Ecto neural progenitor cell (in vitro differentiated cells): ENCODE measurements at places on chromosomes 5 and 9.

DNA sequence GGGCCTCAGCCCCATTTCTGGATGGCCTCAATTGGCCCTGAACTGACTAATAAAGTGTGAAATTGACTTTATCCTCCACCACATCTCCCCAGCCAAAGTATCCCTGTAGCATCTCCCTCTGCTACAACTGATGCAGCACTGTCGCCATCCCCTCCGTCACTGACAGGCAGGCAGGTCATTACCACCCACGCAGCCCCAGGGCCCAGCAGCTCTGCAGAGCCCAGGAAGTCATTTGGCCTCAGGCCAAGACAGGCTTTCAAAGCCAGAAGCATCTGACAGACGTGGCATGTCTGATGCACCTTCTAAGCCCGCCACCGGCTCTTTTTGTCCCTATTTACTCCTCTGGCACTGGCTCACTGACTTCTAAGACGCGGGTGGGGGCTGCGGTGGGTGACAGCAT is 65.3 kb downstream of the ARHGEF37 start:
- DNase-seq = no peak

DNA sequence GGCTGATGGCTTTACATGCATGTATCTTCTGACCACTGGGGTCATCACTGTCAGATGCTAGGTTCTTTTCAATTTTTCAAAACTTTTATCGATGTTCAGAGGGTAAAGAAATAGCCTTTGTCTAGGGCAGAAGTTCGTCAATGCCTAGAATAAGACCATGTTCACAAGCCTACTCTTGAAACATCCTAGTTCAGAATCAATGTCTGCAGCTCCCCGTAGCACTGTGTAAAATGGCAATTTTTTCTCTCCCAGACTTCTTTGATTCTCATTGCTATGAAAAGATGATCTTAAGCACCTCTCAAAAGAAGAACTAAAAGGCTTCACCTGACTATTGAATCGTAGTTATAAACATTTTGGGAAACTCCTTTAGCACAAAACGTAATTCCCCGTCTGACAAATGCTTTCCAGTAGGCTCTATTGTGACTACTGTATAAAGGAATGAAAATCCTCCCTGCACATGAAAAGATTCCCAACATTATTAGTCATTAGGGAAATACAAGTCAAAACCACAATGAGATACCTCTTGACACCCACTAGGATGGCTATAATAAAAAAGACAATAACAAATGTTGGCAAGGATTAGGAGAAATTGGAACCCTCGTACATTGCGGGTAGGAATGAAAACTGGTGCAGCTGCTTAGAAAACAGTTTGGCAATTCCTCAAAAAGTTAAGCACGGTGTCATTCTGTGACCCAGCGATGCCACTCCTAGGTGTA is 263.5 kb downstream of the ARHGAP26 start:
- no peak for DNase-seq

DNA sequence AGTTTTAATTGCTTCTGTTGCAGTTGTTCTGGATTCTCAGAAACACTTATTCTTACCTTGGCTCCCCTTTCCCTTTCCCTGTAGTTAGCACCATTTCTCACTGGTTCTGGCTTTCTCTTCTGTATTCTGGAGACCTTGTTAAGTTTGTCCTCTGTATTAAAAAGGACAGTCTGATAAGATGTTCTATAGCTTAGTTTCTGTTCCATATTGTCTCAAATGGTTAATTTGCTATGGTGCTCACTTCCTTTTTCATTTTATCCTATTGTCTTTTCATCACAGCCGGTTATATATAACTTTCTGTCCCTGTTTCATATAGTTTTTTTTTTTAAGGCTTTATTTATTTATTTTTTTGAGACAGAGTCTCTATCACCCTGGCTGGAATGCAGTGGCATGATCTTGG is 41.4 kb upstream of the KIAA1958 start:
- DNase-seq = no peak

DNA sequence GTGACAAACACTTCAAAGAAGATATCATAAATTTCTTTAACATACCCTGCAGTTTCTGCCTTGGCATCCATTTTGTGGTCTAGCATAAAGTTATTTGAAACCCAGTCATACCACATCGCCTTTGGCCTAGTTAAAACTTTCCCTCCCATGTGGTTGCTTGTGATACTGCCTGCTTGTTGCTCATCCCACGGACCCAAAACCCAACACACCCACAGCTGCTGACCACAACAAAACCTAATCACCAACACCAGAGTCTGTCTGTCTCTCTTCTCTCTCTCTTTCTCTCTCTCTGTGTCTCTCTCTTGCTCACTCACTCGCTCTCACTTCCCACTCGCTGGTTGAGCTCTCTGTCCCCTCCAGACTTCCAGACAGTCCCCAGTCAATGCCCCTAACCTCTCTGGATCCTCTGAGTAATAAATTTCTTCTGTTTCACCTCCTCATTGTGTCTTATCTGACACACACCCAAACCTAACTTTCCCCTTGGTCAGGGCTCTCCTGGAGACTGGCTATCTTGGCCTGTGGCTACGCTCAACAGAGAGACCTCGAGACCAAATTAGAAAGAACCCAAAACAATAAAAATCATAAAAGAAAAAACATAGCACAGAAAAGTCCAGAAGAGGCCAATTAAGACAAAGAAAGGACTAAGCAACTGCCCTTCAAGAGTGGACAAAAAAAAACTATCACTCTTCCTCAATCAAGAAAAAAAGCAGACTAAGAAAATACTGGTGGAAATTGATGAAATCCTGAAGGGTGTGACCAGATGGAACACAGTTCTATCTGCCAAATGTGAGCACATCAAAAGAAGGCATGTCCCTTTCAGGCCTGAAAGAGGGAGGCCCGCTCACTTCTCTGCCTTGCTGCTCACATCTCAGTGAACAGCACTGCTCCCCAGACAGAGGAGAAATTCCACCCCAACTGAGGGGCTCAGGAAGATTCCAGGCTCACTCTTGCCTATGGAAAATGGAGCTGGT is 41.5 kb downstream of the TTLL11 start:
- DNase-seq = no peak

GRCh38 chr9:123316053-123316718 is 39.8 kb upstream of the CRB2 start:
- DNase-seq = no peak

DNA sequence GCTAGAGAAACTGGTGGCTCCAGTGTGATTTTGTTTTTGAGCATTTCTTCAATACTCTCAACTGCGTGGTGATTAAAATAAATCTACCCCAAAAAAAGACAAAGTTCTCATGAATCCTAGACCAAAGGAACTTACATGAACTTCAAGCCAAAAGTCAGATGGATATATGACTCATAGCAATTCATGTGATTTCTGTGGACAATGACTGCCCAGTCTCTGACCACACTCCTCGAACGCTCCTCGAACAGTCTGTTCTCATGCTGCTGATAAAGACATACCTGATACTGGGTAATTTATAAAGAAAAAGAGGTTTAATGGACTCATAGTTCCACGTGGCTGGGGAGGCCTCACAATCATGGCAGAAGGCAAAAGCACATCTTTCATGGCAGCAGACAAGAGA is 46.4 kb upstream of the CEP78 start:
- DNase-seq = no peak

- DNase-seq = no peak
Observed at GRCh38 chr9:14907696-14908095, 2.5 kb downstream of the FREM1 start.

DNA sequence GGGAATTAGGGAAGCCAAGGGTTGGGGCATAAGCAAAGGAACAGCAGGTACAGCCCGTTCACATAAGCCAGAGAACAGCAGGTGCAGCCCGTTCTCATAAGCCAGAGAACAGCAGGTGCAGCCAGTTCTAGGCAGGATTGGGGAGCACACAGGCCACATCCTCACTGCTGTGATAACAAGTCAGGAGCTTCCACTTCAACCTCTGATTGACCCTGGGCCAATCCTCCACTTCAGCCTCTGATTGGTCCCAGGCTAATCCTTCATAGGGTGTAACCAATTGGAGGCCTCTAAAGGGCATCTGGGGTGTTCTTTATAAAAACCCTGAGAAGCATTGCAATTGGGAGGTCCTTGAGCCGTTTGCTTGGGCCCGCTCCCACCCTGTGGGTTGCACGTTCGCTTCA is 27.5 kb downstream of the CEL start:
- DNase-seq = no peak

- DNase-seq = no peak
Observed at GRCh38 chr5:6801236-6801635, 88.0 kb downstream of the TENT4A start.

DNA sequence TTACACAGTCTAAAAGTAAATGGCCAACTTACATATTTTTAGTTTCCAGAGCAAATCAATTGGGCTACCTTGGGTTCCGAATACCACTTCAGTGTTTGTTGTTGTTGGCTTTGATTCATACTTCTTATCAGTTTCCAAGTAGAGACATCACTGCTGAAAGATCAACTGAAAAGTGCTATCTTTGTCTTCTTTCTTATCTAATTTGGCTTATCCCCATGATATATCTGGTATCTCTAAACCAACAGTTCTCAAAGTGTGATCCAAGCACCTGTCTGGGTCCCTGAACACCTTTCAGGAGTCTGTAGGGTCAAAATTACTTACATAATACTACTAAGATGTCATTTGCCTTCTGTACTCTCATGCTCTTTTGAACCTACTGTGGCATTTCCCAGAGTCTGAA is 200.0 kb downstream of the PARP8 start:
- DNase-seq = no peak

GRCh38 chr9:33109850-33110595 is 33.5 kb upstream of the SMU1 start:
- DNase-seq = no peak

GRCh38 chr9:69143291-69143690 is 30.8 kb upstream of the TJP2 start:
- no peak for DNase-seq

DNA sequence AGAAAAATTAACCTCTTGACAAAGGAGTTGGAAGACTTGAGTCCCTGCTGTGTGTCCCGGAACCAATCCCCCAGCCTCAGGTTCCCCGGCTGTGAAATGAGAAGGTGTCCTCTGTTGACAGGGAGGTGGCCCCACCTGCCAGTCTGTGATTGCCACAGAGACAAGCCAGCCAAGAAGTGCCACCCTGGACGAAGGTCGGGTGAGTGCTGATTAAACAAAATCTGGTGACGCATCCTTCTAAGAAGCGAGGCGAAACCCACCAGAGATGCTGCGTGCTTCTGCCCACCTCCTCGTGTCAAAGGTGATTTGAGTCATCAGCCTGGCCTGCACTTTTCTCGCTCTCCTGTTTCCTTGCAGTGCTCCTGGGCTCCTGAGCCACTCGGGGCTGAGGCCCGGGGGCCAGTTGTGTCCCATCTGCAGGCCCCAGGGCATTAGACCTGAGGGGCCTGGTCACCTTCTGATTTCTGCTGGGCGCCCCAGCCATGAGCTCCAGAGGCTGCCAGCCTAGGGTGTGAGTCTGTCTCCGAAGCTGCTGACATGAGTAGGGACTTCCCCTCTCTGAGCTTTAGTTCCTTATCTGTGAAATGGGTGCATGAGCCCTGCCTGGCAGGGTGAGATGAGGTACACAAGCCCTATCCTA is 28.7 kb downstream of the NEK6 start:
- no peak for DNase-seq

- DNase-seq = no peak
Observed at GRCh38 chr9:136088939-136089696, 6.0 kb downstream of the NACC2 start.

DNA sequence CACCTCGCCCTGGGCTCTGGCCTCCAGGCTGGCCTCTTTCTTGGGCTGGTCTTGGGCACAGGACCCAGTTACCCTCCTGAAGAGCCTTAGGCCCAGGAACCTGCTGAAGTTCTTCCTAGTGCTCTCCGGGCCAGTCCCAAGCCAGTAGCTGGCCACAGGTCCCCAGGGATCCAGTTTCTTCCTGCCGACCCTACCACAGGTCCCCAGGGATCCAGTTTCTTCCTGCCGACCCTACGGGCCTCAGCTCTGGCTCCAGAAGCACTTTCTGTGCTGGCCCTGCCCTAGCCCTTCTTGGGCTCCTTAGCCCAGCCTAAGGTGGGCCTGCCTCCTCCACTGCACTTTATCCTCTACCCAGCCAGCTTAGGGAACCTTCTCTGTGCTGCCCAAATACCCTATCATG is 18.2 kb upstream of the CACFD1 start:
- DNase-seq = no peak

DNA sequence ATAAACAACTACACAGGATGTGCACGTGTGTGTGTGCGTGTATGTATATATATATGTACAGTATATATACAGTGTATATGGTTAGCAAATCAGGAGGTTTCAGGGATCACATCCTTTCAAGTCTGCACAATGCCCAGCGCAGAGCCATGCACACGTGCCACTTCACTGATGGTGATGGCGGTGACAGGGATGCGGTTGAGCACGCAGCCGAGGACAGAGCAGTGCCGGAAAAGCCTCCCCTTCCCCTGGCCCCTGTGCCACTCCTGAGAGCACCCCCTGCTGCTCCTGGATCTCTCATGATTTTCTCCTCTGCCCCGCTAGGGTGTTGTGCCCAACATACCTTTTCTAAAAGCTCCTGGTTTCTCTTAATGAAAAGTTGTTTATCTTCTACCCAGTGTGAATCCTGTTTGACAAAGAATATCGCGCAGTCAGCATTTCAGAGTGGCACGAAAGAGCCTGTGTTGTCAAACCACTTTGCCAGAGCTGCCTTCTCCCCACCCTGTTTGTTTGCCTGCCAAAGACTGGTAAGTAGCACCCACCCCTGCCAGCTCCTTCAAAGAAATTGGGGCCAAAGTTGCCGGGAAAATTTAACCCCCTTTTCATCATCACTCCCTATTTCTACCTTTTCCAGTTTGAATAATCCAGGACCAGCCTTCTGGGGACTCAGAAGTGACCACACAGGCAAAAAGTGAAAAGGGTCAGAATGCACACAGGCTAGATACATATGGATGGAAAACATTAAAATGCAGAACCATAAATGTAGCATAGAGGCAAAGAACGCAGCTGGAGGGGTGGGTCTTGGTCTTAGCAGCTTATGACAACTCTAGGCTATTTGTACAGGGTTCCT is 126.2 kb upstream of the DPYSL3 start:
- no peak for DNase-seq

GRCh38 chr5:81506900-81507588 is 113.1 kb upstream of the ACOT12 start:
- no peak for DNase-seq

- no peak for DNase-seq
Observed at GRCh38 chr9:33878691-33879366, 61.9 kb downstream of the UBE2R2 start.

DNA sequence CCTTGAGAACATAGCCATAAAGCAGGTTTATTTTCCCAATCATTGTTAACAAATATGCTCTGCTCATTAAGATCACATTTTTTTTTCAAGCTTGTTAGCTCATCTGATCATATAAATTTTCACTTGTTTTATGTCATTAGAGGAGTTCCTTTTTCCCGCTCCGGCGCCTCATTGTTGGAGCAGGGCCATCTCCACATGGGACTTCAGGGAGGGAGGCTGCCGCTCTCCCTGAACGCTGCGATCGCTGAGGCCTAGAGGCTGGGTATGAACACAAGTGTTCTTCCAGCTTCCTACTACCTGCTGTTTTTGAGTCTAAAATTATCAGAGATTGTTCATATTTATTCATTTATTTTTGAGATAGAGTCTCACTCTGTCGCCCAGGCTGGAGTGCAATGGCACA is 246.9 kb downstream of the MPDZ start:
- DNase-seq = no peak

DNA sequence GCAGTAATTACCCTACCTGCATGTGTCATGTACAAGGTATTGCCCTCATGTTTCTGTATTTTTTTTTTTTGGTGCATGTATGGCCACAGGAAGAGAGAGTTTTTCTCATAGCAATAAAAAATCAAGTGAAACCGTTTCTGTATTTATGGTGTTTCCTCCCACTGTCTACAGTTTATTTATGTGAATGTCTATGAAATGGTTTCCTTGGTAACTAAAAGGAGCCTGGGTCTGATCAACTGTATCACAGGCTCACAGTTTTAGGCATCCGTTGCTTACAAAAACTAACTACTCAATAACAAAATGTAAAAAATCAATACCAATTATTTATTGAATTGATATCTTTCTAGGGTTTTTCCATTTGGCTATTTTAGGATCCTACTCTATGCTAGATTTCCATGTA is 464.4 kb downstream of the TAF11L14 start:
- no peak for DNase-seq
